ENCODE measurements at places on chromosomes 2 and 18.

DNA sequence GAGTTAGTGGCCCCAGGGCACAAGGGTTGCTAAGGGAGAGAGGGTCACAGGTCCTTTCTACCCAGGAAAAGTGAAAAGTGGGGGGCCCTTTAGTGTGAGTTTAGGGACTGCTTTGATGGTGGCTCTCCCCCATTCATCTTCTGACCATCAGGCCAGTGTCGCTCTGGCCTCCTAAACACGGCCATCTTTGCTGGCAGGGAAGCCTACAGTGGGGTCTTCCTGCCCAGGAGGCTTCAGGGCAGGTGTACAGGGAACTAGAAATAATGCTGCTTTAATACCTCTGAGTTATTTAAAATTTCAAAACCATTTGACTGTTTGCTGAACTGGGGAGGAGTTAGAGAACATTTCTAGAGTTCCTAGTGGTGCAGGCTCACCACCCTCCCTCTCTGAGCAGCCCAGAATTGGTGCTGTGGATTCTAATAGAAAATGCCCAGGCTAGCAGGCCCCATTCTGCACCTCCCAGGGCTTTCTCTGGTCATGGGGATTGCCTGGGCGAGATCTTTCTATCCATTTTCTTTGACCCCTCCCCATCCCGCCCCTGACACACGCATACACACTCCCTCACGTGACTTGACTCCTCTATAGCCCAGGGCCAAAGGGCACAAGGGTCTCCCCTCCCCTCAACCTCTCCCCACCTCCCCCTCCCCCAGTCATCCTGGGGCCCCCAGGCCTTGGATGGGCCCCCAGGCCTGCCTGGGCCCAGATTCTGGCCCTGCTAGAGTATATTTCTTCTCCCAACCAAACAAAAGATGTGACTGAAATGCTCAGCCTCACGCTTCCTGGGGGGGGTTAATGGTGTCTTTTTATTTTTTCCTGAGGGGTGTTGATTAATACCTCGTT, 3.1 kb downstream of the PKDCC start:
- DNase-seq = no peak

DNA sequence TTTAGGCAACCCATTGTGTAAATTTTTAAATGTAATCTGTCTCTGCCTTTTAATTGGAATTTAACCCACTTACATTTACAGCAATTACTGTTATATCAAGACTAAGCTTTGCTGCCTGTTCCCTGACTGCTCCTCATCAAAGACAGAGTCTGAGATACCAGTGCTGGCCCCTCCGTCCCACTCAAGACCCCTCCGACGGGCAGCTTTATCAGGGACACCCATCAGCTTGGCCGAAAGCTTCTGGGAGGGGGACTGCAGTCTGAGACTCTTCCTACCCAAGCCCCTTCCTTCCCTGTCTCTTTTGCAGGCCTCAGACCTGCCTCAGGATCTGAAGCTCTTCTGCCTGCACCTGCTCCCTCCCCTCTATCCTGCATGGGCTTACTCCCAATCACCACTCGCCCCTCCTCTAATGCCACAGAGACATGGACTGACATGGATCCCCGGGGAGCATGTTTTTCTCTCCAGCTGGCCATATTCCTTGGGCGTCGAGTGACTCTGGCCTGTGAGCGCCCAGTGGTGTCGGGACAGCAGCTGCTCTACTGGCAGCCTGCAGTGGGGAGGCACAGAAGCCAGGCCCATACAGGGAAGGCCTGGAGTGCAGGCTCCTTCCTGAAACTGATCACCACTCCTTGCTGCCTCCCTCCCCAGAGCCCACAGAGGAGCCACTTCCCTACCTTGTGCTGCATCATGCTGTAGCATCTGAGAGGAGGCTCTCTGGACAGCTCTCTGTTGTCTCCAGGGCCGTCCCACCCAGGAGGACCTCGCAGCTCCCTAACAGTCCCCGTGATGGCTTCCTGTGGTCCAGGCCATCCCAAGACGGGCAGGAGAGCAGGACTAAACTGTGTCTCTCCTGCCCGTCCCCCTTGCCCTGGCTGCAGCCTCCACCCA, 3.7 kb upstream of the KIF1A start:
- no peak for DNase-seq

DNA sequence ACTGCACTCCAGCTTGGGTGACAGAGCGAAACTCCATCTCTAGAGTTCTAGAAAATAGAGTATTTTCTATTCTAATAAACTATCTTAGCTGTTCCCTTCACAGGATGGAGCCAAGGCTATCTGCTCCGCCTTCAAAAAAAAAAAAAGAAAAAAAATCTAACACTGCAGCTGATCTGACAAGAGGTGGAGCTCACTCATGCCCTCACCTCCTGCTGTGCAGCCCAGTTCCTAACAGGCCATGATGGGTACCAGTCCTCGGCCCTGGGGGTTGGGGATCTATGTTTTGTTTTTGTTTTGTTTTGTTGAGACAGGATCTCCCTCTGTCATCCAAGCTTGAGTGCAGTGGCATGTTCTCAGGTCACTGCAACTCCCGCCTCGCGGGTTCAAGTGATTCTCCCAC, 3.0 kb downstream of the WDSUB1 start:
- no peak for DNase-seq

GRCh38 chr2:209570194-209570593, 146.3 kb downstream of the MAP2 start:
- no peak for DNase-seq

GRCh38 chr2:201237486-201238123, 22.7 kb upstream of the CASP8 start:
- no peak for DNase-seq

GRCh38 chr2:47486841-47487497, 84.0 kb downstream of the MSH2 start:
- DNase-seq = no peak
